Esophagus muscularis mucosa (tissue), 4 donors: ENCODE measurements at places on chromosomes 3 and 15. TPM values are rescaled to one million over a fixed set of nuclear protein-coding genes. Genes with fewer than 3 reads are reported as not detected.
A peak's percentile ranks its signal among the peaks of the same experiment; 100 is the strongest.

LOXL1 gene
- 19.7 TPM for total RNA-seq

GRCh38 chr15:69757186-69757585 is 304.6 kb downstream of the RPLP1 start:
- H3K27ac ChIP-seq = no peak overlapping the region
- no peaks in the 10 kb centered on the region for H3K27me3 ChIP-seq
- DNase-seq = peak; percentile 60
- H3K36me3 ChIP-seq = no peaks in the 10 kb centered on the region
- H3K4me1 ChIP-seq = no peaks in the 10 kb centered on the region

GRCh38 chr3:24490151-24490550 is 4.5 kb downstream of the THRB start:
- H3K4me3 ChIP-seq = no peak overlapping the region
- no peaks in the 10 kb centered on the region for H3K27me3 ChIP-seq
- no peak for DNase-seq

IMPG2 gene
- 0.83 TPM for total RNA-seq

SGO1 gene
- not detected for total RNA-seq
